ENCODE measurements at places on chromosomes 5 and 9.

GRCh38 chr9:84169240-84169639, 171.3 kb downstream of the SLC28A3 start:
- DNase-seq, result no peak

DNA sequence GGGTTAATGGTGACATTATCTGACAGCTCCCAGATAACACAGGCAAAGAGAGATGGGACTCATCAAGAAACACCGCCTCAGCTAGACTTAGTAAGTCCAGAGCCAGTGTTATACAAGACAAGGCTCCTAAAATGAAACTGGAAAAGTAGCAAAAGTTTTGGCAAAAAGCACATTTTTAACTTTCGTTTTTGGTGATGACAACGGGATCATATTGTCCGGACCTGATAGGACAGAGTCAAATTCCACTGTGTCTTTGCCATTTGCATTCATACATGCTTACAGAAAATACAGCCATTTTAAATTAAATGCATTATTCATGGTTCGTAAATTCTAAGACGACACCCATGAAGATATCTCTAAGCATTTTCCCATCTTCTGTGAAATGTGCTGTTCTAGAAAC, 152.1 kb downstream of the CRB2 start:
- no peak for DNase-seq

- no peak for DNase-seq
Measured at GRCh38 chr5:173792781-173793547, 95.2 kb upstream of the CPEB4 start.

DNA sequence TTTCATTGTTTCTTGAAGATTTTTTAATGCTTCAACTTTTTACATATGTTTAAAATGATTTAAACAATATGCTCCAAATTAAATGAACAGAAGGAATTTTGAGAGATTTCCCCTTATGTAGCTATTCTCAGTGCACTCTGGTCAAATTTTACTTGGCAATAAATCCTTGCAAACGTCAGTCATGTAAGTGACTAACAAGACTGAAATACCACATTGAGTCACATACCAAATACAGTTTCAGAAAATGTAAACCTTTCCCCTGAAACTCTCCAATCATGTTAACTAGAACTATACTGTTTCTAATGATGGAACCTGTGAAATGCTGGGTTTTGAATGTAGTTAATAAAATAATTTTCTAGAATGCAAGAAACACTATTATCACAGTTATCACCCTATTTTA, 29.6 kb downstream of the SAR1B start:
- DNase-seq, result no peak

DNA sequence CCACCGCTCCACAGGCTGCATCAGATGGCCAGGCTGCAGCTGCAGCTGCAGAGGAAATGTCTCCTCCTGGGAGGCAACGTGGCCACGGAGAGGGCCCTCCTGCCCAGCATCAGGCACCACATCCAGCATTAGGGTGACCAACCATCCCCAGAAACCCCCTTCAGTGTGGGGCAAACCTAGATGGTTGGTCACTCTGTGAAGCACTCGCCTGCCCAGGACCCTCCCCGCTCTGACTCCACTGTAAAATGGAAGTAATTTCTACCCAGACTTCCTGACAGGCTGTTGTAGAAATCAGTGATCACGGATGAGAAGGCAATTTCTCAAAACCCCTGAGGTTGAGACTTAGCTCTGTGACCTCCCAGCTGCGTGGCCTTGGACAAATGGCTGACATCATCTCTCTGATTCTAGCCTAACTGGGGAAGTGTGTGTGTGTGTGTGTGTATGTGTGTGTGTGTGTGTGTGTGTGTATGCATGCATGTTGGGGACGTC, 31.6 kb downstream of the B4GALT1 start:
- DNase-seq, result no peak

DNA sequence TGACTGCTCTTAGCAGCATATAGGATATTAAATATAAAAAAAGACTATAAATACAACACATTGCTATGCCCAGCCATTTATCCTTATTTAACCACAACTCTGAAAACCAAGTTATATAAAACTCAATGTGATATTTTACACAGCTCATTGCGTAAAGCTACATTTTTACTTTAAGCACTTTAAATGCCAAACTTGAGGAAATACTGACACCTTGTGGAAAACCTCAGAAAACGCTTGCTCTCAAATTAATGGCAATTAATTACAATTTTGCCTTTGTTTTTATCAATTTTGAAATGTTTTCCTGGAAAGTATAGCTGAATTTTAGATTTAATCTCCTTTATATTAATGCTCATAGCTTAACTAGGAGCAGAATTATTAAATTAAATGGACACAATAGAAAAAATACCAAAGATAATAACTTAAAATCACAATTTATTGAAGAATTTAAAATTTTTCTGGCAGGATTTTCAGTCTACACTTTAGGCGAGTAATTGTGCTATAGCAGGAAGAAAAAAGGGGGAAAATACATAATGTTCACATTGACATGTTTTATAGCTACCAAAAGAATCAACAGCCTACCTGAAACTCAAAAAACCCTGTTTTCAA, 25.2 kb upstream of the PLAC8L1 start:
- no peak for DNase-seq

DNA sequence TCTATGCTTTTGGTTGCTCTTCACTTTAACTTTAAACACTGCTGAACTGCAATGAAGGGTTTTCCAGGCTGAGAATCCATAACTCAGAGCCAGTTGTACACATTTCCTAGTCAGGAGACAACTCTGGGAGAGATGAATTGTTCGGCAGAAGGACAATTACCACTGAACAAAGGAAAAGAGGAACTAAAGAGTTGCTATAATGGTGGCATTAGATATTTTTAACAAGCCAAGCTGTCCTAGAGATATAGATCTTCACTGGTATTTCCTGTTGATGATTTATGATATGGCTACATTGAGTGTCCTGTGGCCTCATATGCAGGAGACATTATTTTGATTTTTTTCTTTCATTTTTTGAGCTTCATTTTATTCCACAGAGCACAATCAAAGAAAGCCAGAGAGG, 219.1 kb upstream of the PCSK5 start:
- no peak for DNase-seq

GRCh38 chr9:75601280-75601679, 289.2 kb upstream of the PCSK5 start:
- DNase-seq, result no peak

GRCh38 chr5:176424181-176424580, 7.8 kb upstream of the CLTB start:
- DNase-seq, result no peak

- no peak for DNase-seq
Measured at GRCh38 chr9:84701801-84702200, 32.3 kb downstream of the NTRK2 start.

GRCh38 chr5:54837981-54838380, 147.4 kb downstream of the ESM1 start:
- DNase-seq, result no peak

- no peak for DNase-seq
Measured at GRCh38 chr5:92922231-92922967, 658.6 kb downstream of the NR2F1-AS1 start.

DNA sequence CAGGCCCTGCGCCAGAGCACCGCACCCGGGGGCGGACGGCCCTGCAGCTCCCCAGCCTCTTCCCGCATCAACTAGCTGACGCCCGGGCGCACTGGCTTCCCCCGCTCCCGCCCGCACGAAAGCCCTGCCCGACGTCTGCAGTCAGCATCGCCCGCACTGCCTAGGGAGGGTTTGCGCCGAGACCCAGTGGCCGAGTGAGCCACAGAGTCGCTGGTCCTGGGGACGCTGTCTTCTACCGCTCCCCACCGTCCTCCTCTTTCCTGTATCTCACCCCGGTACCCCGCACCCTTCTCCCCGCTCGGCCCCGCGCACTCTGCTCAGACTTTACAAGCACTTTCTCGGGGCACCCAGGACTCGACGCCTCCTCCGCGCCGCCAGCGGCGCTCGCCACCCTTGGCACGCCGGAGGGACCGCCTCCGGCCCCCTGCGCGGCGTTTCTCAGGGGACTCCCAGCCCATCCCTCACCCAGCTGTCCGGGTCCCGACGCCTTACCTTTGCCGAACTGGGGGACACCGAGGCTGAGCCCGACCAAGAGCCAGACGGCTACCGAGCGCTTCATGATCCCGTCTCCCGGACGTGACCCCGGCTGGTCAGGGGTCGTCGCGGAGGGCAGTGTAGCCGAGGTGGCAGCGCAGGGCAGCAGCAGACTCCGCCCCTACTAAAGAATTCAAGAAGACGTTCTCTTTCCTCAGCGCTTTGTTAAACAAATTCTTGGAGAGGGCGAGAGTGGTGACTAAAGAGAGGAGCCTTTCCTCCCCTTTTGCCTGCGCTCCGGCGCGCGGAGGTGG, 670 bp downstream of the EDIL3 start:
- no peak for DNase-seq

GRCh38 chr5:67032921-67033664, 163.5 kb downstream of the CD180 start:
- no peak for DNase-seq

DNA sequence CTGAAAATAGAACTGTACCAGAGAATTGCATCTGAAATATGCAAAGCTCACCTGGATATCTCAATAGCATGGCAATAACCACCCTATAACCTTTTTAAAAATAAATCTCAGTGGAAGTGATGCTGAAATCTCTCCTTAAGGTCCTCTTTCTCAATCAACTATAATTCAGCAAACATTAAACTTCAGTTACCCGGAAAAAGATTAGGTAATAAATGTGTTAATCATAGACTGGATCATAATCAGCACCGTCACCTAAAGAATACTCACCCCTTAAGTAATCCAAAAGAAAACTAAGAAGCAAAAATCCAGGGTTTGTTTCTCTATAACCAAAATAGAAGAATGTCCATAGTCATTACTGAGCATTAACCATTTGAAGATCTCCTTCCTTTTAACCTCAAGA, 44.3 kb upstream of the DENND4C start:
- DNase-seq, result no peak

DNA sequence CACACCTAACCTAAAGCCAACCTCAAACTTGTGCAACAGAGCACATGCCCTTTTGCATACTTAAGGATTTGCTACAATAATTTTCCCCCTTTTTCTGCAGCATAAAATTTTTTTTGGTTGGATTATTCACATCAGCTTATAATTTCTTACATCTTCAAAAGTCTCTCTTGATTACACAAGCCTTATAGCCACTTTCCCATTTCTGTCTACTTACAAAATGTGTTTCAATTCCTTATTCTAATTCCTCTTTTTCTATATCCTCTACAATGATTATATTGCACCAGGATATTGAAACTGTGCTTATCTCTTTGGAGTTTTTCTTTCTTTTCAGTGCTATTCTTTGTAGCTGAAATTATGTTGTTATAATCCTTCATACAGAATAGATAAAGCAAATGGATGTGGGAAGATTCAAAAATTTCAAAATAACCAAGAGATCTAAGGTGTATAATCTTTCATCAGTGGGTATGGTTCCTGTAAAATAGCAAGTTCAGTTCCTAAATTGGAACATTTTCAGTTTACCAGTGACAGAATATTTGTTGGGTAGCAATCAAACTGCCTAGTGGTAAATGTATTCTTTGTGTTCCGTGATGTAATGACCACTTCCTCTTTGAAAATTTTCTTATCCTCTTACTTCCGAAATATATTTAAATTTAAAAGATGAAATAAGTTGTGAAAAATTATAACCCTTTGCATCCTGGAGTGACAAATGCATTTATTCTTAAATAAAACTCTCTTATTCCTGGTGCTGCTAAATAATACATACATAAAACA, 386.8 kb upstream of the CHD1 start:
- no peak for DNase-seq

DNA sequence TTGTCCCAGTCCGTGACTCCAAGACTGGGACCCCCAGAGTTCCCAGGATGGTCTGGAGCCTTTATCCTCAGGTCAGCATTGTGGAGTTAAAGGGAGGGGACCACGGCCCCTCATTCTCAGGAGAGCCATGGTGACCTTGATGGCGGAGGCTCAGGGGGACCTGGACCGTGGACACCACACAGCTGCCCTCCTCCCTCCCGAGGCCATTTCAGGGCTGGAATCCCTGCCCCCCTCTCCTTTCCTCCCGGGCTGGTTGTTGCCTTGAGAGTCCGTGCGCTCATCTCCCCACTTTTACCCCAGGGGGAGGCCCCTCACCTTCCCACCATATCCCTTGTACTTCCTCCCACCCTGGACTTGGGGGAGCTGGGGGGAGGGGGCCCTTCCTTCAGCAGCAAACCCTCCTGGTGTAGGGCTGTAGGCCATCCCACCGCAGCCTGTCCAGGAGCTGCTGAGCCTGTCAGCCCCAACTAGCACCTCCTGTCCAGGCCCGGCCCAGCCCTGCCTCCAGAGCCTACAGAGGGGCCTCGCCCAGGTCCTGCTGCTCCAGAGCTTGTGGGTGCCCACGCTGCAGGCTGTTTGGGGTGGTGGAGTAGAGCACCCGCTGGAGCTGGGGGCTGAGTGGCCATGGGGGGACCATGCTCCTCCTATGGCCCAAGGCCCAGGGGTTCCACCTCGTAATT, 14.3 kb upstream of the AJM1 start:
- DNase-seq, result no peak

- no peak for DNase-seq
Measured at GRCh38 chr5:757931-758697, 26.4 kb downstream of the ZDHHC11B start.

- DNase-seq, result no peak
Measured at GRCh38 chr5:157051604-157052245, 7.2 kb downstream of the HAVCR1 start.

GRCh38 chr9:131423171-131423581, 29.3 kb downstream of the PRRC2B start:
- DNase-seq, result peak; percentile 47

DNA sequence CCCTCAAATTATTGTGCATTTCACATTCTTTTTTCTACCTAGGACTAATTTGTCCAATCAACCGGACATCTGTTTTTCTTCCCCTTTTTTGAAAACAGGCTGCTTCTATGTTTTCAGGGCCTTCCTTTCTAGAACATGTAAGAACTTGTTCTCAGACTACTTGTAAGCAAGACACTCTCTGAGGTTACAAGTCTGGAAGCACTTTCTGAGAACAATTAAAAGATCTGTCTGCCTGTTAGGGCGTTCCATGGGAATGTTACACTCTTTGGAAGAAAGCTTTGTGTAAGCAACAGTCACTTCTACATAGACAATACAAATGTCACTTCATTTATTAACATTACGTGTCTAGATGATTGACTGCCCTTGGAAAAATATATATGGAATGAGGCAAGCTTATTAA, 50.9 kb upstream of the HSPB3 start:
- DNase-seq, result no peak

DNA sequence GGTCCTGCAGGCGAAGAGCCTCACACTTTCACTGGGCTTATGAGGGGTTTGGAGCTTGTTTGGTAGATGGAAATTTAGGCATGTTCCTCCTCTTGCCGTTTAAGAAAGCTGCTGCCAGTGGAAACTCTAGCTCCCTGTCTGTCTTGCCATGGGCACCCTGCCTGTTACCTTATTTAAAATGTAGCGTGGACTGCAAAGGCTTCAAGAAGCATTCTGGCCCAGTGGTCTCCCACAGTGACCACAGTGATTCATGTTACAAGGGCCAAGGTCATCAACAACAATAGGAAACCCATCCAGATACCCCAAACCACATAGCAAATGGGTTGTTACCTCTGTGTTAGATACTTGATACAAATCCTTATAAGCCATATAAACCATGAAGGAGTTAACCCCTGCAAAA, 96.6 kb downstream of the DPYSL3 start:
- DNase-seq, result no peak

- DNase-seq, result no peak
Measured at GRCh38 chr5:158634714-158635113, 465.0 kb downstream of the EBF1 start.

- no peak for DNase-seq
Measured at GRCh38 chr5:55932700-55933099, 62.1 kb downstream of the IL6ST start.

- no peak for DNase-seq
Measured at GRCh38 chr5:40630126-40630525, 49.6 kb upstream of the PTGER4 start.

- no peak for DNase-seq
Measured at GRCh38 chr9:2477755-2478154, 143.8 kb upstream of the VLDLR start.

Data from activated T-cell treated with anti-CD3 and anti-CD28 coated beads, Interleukin-2, amount 50 U/mL, for 72 hours (primary cell).